ENCODE measurements at places on chromosomes 11 and 22.

GRCh38 chr11:88520391-88520790, 182.9 kb upstream of the CTSC start:
- no peak for DNase-seq

DNA sequence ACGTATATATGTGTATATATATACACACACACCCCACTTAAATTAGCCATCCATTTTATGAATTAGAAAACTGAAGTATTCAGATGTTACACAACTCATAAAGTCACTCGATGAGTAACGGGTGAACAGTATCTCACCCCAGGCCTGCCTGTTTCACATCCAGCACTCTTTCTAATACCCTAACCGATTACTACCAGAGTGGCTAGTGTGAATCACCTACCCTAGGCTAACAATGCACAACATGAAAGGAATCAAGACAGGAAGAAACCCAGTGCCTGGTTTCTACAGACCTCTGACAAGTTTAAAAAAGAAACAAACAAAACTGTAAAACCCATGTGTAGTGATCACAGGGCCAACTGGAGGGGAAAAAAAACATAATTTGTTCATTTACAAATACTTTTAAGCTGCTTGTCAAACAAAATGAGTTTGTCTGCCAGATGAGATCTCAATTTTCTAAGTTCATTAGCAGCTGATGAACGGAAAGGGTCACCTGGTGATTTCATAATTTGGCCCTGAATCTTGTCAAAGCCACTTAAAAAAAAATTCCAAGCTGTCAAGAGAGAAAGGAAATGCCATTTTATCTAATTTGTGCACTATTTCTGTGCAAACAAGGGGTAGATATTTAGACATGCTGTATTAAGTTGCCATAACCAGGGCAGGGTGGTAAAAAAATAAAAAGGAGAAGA, 134.8 kb downstream of the LARGE1 start:
- DNase-seq, result no peak

GRCh38 chr11:46710821-46711269, 8.2 kb upstream of the F2 start:
- DNase-seq, result peak; percentile 58

DNA sequence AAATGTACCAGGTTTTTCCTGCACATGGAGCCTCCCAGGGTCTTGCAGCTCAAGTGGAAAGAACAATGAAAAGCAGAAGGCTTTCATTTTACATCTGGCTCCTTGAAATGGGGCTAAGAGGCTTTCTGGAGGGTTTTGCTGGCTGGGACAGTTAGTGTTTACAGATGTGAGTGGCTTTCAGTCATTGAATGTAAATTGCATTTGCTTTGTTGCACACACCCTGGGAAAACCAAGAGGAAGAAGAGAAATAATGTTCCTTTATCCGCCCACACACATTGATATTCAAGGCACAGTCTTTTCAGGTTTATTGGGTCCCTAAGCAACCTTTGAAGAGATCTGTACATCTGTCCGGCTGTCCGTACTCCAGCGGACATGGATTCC, 144.5 kb downstream of the SPON1 start:
- no peak for DNase-seq

- no peak for DNase-seq
These were observed 17.7 kb downstream of the PHLDB1 start for GRCh38 chr11:118625036-118625690.
